ENCODE measurements at places on chromosomes 16 and 17.

GRCh38 chr17:75666959-75667790, at the start of the genes RECQL5 and SAP30BP:
TSS of gene RECQL5 (minus strand) at chr17:75667154. CDS start at chr17:75666557, 597 bp downstream.
TSS of gene SAP30BP (plus strand) at chr17:75667338. CDS start at chr17:75667373, 35 bp downstream.
- peak; percentile 98 for DNase-seq

DNA sequence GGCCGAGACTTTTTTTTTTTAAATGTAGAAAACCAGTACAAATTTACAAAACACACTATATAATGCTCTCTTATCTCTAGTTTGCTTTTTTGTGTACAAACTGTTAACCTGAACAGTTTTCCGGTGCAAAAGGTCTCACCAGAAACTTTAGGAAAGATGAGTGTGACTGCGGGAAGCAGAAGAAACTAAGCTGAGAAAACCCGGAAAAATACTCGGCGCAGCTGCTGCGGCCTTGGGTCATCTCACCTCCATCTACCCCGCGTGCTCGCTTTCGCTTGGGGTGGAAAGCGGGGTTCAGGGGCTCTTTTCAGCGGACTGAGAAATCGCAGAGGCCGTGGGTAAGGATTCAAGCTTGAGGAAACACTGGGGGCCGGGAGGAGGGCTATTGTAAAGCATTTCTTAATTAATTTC, 1.8 kb downstream of the SALL1 start:
- no peak for DNase-seq

- no peak for DNase-seq
These were observed 55.1 kb upstream of the CLEC3A start for GRCh38 chr16:77967054-77967904.

- no peak for DNase-seq
These were observed 475.9 kb downstream of the HS3ST3B1 start for GRCh38 chr17:14776791-14777190.

- DNase-seq: no peak
These were observed 3.4 kb upstream of the ETV4 start for GRCh38 chr17:43549496-43549895.

GRCh38 chr17:31211352-31212012, 85.6 kb downstream of the OMG start:
- DNase-seq: no peak

GRCh38 chr17:31916491-31917064, 15.1 kb upstream of the UTP6 start:
- DNase-seq: no peak

- peak; percentile 66 for DNase-seq
These were observed 43.2 kb downstream of the TSC2 start for GRCh38 chr16:2090777-2091546.

DNA sequence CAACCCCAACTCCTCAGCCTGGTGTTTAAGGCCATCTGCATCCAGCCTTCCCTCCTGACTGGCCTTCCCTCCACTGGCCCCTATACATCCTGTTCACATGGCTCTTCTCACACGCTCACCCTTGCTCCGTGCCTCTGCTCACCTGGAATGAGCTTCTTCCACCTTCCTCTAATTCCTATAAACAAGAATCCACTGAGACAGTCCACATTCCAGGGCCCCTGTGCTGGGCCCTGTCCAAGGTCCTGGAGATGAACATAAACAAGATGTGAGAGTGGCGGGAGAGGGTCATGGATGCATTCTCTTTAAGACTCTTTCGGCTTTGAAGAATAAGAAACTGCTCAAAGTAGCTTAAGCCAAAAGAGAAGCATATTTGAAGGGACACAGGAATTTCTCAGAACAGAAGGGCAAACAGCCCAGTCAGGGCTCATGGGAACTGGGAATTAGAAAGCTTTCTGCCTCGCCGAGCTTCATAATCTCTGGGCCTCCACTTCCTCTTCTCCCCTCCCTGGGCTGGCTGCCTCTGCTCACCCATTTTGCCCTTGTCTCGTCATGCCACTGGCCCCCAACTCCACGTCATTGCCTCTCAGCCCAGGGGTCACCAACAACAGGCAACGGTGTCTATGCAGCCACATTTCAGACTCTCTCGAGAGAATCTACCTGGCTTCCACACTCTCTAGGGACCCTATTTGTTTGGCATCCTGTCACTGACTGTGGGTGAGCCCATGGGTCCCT, 13.5 kb downstream of the SPPL2C start:
- no peak for DNase-seq

- DNase-seq: no peak
These were observed 12.4 kb downstream of the CCDC47 start for GRCh38 chr17:63760771-63761539.

DNA sequence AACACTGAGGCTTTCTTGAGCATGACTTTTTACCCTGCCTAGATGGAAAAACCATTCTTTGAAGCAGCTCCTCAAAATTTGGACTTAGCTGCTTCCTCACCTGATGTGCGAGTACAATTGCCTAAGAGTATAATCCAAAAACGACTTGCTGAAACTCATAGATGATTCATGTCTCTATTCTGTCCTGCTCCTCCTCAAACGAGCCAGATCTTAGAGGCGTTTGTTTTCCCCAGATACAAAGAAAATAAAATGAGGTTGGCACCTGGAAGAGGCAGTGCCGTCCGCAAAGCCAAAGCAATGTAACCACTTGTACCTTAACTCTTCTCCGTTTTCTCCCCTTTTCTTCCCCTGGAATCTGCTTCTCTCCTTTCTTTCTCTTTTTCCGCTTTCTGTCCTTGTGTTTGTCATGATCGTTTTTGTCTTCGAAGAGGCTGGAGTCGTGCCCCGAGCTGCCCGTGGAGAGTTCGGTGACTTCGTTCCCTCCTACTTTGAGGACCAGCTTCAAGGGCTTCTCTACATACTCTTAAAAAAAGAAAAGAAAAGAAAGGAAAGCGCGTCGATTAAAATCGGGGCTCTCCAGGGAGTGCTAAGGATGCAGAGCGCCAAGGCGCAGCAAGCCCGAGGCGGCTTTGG, 895 bp downstream of the BRD7 start:
- no peak for DNase-seq

DNA sequence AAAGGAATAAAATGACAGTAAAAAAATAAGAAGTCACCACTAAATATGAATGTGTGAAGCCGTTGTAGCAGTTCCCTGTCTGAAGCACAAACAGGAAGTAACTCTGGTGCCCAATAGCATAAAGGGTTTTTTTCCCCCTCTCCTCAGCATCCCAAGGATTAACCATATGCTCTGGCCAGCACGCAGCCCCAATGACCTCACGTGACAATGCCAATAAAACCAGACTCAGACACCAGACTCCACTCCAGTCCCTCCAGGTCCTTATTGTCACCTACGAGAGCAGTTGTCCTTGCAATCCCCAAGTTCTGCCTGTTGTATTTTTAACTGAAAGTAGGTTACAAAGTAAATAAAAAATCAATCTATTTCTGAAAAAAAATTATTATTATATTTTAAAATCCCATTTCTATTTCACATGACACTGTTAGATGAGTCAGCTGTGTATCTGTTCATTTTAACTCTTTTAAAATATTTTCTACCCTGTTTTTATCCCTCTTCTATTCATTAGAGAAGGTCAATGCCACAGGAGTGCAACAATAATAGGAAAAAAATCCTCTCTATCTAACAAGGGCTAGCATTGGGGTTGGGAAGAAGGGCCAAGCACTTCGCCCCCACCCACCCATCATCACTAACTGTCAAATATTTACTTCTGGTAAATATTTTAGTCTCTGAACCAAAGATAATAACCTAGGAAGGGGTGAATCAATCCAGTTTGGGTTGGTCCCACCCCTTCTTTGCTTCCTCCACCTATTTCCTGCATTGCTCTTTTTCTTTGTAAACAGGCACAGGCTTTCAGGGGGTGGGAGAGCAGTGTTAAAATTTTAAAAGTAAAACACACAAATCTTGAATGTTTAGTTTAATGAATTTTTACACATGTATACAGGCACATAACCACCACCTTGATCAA, 6.6 kb downstream of the PRAC1 start:
- no peak for DNase-seq

DNA sequence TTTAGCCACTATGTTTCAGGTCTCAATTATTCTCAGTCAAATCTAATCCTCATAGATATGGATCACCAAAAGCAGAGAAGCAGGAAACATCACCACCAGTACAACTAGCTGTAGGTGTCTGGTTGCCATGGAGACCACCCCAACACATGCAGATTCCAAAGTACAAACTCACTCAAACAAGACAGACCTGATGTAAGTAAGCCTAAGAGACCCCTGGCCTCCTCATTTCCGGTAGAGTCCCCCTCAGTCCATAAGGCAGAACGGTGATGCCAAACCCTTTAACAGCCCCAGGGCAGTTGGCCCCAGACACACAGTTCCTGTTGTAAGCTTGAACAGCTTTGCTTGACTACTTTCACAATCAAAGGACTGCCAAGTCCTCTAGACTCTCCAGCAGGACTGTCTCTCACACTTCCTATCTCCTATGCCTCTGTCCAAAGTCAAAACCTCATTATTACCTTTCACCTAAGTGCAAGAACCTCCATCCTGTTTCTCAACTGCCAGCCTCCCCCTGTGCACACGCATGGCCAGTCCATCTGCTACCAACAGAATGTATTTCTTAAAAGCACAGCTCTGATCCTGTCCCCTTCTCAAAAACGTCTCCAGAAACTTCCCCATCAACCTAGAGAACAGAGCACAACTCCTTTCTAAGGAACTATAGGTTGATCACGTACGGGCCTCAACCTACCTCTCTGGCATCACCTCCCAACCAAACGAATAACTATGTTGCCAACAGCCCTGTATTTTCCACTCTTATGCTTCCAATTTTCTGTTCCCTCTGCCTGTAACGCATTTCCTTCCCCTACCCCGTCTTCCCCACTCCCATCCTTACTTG, 23.9 kb downstream of the SLC39A11 start:
- no peak for DNase-seq

GRCh38 chr16:87325423-87325858, 8.2 kb upstream of the C16orf95 start:
- no peak for DNase-seq

- no peak for DNase-seq
These were observed 684 bp downstream of the SLX4 start for GRCh38 chr16:3610698-3611145.

DNA sequence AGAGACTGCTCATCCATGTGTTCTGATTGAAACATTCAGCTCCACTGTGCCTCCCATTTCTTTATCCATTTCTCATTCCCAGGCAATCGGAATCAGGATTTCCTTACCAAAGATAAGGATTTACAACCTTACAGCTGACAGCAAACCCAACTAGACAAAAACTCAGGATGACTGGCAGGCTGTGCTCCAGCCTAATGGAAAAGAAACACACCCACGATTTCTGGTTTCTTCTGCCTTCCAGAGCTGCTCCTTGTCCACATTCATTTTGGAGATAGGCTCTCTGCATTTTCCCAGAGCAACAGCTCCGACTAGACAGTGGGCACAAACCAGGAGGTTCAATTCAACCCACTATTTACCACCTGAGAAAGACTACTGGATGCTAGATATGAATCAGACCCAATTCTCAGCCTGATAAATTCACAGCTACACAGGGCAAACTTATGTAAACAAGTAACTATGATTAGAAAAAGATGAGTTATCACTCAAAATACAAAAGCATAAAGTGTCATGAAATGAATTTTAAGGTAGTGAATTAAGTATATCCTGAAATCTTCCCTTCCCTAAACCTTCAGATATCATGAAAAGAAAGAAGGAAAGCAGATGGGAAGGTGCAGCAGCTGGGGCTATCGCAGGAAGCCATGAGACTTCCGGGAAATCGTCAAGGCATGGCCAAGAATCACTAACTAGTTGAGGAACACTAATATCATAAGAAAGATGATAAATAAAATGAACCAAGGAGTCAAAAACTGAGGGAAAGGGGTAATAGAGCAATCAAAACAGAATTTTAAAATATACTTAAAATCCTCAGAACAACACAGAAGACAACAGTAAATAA, 44.8 kb upstream of the CLEC18B start:
- DNase-seq: no peak

DNA sequence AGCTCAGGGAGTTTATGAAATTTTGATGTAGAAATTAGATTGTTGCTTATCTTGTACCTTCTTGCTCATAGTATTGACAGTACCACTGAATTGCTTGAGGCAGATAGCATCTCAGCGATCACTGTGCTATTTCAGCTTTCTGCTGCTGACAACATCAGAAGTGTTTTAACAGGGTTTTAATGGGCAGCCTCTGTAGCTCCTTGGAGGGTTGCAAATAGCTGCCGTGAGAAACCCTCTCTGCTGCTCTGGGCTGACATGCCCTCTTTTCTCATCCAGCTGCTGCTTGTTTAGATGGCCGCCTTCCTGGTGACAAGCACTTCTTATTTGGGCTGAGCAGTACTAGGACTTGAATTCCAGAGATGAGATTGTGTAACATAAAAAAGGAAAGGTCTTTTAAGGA, 180.2 kb upstream of the TBX2 start:
- no peak for DNase-seq

GRCh38 chr17:36942019-36942599, 4.8 kb downstream of the LHX1 start:
- DNase-seq: peak; percentile 41

GRCh38 chr16:30937692-30938091, 11.2 kb upstream of the ORAI3 start:
- DNase-seq: no peak

- DNase-seq: no peak
These were observed 14.7 kb upstream of the C16orf82 start for GRCh38 chr16:27052007-27052406.

- DNase-seq: no peak
These were observed 22.2 kb upstream of the ADAMTS18 start for GRCh38 chr16:77457046-77457445.

DNA sequence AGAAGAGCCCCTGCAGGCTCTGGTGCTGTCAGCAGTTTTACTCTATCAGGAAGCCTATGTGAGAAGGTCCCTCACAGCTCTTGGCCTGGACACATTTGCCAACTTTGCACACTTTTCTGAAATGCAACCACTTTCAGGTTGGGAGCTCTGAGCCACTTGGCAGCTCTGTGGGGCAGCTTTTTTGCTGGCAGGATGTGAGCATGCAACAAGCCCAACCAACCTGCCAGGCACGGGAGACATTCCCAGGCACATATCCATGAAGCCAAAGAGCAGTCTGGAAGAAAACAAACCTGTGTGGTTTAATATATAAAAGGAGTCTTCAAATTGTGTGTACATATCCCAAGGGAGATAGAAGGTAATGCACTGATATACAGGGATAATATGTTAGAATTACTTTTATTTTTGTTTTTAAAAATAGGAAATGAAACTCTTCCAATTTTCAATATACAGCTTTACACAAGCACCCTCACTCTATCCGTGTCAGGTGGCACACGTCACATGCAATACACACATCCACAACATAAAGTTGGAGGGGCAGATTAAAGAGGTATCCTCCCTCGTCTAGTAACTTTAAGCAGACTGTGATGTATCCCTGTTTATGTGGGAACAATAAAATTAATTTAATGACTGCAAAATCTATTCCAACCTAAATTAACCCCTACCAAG, 57.4 kb upstream of the COX10 start:
- peak; percentile 59 for DNase-seq

DNA sequence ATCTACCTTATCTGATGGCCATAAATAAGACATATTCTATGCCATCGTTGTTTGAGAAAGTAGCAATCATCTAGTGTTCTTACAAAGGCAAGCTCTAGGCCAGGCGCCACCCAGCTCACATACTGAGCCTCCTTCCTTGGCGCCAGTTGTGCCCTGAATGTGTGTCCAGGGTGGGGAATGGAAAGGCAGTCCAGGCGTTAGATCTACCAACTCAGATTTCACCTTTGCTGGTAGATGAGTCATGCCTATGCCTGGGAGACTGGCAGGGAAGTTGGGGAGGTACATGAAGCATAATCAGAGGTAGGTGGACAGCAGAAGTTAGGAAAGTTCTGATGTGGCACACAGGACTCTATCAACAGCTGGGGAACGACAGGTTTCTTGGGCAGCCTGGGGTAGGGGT, 23.6 kb downstream of the SDR42E1 start:
- no peak for DNase-seq

- DNase-seq: no peak
These were observed 391.4 kb downstream of the WWOX start for GRCh38 chr16:78490847-78491246.

- DNase-seq: no peak
These were observed 116.5 kb downstream of the CYLD start for GRCh38 chr16:50858376-50858775.
